Stimulated activated CD8-positive, alpha-beta memory T cell treated with anti-CD3 and anti-CD28 coated beads, Interleukin-15, amount 100 ng/mL, for 4 hours (primary cell): ENCODE measurements at places on chromosomes 6 and 20.
A peak's percentile ranks its signal among the peaks of the same experiment; 100 is the strongest.

DNA sequence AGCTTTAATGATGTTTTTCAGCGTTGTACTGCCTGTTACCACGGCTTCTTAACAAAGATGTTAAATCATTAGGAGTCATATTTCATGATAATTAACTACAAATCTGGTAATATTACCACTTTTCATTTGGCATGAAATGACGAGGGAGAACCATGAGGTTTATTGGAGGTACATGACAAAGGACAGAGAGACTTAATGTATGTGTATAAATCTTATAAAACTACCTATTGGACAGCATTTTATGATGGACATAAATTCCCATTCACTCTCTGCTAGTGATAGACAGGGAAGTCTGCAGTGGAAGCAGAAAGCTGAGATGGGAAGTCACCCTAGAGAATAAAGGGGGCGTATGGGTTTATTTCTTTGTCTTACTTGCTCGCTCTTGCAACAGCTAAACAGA is 949.9 kb upstream of the FLRT3 start:
- no peak for DNase-seq

GRCh38 chr20:11056414-11056813 is 382.6 kb upstream of the JAG1 start:
- no peak for DNase-seq

DNA sequence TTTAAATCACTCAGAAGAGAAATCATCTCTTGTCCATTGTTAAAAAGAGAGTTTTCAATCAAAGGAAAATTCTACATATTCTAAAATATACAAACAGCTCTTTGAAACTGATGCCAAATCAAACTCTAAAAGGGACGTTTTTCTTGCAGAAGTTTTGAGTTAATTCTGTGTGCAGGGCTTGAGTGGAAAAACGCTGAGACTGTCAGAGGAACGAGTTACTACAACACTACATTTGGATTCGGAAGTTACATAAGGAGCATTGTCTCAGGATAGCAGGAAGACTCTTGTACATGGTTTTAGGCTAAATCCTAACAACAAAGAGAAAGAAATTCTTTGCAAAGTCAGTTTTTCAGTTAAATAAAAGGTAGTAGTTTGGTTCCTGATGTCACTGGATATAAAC is 155.7 kb upstream of the SUPT3H start:
- DNase-seq, result no peak

- peak; percentile 79 for DNase-seq
Observed at GRCh38 chr20:32972181-32973076, 31.8 kb downstream of the SUN5 start.

GRCh38 chr20:42604998-42605956 is 584.4 kb downstream of the PTPRT start:
- DNase-seq, result no peak

DNA sequence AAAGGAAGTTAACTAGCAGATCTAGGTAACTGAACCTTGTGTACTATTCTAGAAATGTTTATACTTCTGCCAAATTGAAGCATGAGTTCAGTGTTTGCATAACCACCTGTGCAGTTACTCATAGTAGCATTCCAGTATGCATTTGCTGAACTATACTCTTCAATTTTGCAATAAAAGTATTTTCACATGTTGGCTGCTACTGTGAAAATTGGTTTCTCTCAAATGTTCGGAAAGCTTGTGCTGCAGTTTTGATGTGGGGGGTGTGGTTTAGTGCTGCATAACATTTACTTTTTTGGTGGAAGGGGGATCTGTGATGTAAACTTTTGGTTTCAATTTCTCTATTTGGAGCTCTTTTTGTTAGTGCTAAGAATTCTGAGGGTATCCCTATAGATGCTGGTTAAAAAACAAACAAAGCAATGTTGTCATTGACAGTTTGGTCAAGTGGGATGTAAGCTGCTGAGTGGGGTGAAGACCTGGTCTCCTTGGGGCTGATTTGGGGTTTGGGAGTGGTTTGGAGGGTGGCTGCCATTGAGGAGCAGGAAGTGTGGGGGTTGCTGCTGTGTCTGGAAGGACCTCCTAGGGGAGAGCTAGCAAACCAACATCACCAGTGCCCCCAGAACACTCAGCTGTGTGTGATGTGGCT is 87.8 kb downstream of the CARMIL1 start:
- no peak for DNase-seq

DNA sequence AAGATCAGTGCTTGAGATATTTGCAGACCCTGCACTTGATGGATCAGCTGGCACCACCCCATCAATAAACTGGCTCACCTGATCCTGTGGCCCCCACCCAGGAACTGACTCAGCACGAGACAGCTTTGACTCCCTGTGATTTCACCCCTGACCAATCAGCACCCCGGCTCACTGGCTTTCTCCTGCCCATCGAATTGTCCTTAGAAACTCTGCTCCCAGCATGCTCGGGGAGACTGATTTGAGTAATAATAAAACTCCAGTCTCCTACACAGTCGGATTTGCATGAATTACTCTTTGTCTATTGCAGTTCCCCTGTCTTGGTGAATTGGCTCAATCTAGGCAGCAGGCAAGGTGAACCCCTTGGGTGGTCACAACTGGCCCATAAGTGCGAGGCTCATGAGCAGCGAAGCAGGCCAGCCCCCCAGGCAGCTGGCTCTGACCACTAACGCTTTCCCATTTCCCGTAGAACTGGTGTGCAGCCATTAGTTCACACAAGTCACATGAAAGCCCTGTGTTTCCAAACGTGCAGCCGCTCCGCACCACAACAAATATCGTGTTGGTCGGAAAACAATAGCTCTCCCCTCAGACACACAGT is 79.6 kb downstream of the RSPH3 start:
- no peak for DNase-seq

DNA sequence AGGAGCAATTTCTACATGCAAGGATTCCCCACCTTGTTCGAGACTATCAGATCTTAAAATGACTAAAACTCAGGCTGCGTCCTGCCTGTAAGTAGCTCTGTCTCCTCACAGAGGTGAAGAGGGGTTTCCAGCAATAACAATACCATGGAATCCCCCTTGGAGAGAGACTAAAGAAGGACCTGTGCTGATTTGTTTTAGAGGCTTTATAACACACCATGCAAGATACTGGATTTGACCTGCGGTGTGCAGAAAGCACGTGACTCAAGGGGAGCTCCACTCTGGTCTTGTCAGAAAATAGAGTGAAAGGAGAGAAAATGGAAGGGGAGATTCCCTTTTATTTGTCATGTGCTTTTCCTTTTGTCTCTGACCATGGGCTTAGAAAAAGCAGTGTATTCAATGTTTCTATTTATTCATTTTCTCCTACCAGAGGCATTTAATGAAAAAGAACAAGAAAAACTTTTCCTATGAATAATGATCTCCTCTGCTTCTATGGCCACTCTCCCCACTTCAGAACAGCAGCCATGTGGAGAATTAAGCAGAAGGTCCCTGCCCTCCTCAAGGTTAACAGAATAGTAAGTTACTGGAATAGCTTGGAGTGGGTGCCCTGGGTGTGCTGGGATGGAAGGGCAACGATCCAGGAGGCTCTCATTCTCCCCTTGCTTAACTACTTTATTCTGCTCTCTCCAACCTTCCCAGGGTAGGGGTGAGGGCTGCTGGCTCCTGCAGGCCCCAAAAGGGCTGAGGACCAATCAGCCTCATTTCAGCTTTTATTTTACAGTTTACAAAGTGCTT is 19.2 kb upstream of the MRPS10 start:
- DNase-seq, result no peak

GRCh38 chr20:18032977-18033892 is 24.5 kb downstream of the OVOL2 start:
- DNase-seq, result no peak

GRCh38 chr6:115511771-115512170 is 548.9 kb downstream of the FRK start:
- DNase-seq, result no peak

- no peak for DNase-seq
Observed at GRCh38 chr6:158086504-158087223, 81.4 kb downstream of the SERAC1 start.

DNA sequence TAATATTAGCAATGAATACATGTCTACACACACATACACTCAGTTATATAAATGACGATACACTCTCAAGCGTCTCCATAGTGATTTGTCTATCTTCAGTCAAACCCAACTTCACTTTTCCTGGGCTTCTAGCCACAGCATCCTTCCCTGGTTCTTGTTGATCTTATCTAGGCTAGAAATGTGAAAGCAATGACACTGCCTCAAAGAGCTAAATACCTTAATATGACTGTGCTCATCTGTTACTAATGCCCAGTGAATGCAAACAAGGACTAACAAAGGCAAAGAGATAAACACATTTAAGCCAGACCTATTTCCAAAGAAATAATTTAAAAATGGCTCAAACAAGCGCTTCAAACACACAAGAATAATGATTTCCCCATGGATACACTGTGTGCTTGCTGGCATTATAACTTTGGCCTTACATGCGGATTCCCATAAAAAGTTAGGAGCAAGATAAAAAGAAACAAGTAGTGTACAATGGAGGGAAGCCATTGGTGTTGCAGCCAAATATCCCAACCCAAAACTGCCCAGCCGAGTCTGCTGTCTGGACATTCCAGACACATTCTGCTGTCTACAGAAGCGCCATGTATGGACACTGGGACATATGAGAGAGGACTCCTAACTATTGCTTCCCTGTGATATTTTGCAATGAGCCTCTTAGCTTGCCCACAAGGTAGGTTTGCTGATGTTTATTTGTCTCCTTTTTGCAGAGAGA is 19.5 kb upstream of the DAAM2 start:
- no peak for DNase-seq

DNA sequence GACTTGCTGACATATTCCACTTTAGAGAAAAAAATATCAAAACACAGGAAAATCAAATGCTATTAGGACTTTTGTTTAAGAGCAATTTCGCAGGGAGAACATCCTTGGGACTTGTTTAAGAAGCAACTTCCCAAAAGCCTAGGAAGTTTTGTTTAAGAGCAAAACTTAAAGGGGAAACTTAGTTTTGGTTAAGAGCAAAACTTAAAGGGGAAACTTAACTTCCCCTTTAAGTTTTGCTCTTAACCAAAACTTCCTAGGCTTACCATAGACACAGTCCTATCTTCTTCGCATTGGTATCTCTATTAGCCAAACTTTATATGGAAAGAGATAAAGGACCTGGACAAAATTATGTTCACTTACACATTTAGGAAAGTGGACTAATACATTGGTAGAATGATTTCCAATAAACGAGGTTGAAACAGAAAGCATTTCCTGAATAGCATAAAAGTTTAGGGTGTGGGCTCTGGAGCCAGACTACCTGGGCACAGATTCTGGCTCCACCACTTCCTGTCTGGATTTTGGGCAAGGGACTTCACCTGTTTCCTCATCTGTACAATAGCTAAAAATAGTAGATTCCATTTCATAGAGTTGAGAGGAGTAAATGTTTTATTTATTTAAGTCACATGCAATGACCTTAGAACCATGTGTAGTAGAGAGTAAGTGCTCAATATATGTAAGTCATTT is 15.7 kb downstream of the PAQR8 start:
- DNase-seq, result no peak

DNA sequence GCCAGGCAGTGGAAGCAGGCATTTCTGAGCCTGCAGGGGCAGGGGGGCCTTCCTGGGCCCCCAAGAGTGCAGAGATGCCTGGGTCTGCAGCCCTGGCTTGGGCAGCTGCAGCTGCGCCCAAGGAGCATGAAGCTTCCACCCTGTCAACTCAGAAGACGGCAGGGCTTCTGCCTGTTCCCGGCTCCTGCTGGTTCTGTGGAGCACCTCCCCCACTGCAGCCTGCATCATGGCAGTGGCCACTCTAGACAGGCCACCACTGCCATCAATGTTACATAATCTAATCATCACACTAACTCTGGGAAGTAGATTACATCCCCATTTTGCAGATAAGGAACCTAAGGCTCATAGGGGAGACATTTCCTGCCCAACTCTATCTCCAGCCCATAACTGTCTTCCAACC is 21.1 kb upstream of the TOP1 start:
- no peak for DNase-seq

GRCh38 chr20:61219021-61219431 is 33.0 kb upstream of the CDH4 start:
- no peak for DNase-seq

DNA sequence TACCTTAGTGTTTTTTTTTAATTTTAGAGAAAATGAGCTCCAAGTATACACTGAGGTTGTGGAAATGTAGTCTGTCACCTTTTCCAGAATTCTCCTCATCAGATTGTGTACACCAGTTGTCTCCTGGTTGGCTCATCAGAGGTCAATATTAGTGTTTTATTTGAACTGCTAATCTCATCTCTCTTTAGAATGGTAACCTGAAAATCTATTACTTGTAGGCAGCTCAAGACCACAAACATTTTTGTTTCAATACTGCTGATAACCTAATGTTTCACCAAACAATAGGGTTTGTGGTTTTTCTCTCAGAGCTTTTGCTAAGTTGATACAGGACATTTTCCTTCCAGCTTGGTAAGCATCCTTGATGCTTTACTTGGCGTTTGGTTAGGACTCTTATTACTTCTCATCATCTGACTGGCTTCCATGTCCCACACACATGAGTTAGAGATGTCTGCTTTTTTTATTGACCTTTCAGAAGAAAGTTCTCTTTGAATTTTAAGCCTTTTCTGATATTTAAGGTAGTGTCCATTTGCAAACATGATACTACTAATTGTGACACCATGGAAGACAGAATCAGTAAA is 15.1 kb downstream of the ADGRG6 start:
- DNase-seq, result no peak

DNA sequence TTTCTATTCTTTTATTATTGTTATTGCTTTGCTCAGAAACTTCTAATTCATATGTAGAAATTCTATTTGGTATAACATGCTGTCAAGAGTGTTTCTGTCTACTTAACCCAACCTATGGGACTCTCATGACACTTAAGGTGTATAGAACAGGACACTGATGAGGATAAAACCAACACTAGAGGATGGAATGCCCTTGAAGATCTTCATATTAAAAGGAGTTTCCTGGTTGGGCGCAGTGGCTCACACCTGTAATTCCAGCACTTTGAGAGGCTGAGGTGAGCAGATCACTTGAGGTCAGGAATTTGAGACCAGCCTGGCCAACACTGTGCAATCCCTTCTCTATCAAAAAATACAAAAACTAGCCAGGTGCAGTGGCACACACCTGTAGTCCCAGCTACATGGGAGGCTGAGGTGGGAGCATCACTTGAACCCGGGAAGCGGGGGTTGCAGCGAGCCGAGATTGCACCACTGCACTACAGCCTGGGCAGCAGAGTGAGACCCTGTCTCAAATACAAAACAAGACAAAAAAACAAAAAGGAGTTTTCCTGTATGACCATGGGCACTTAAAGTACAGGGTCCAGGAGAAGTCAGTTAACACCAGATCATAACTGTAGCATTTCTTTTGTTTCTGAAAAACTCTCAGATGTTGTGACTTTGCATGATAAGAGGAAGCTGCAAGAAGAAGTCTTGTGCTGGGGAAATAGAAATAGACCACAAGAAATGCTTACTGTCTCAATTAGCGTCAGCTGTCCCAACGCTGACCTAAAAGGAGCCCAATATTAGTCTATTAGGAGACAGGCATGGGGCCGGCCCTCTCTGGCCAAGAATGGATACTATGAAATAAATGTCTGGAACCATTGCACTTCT is 38.9 kb upstream of the CD2AP start:
- DNase-seq, result no peak

- DNase-seq, result no peak
Observed at GRCh38 chr6:164854526-164854925, 454.9 kb downstream of the C6orf118 start.

DNA sequence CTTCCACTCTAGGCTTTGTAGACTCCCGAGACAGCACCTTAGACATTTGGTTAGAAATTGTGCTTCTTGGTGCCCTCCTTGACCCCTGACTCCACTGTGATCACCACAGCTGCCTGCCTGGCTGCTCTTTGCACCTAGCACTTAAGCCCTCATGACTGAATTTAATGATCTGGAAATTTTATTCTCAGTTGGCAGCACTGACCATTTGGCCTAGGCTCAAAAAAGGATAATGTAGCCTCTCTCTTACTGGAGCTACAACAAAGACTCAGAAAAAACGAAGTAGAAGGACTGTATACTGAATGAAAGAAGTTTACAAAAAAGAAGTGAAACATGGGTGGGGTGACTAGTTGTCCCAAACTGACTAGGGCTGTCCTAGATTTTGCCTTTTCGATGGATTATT is 11.3 kb upstream of the ABRACL start:
- DNase-seq, result no peak
